Kidney epithelial cell (primary cell): ENCODE measurements at places on chromosomes 11 and 22.

- peak; percentile 71 for DNase-seq
Observed at GRCh38 chr11:69638941-69639681, 1.8 kb upstream of the CCND1 start.

- DNase-seq, result no peak
Observed at GRCh38 chr22:50083462-50084079, 1.7 kb downstream of the MLC1 start.

GRCh38 chr11:89490981-89491690 lies at the start of gene NOX4:
NOX4 (minus strand) TSS chr11:89491375; CDS start chr11:89491246, 129 bp downstream.
- DNase-seq, result no peak

GRCh38 chr22:17562906-17563870 lies at the start of gene SLC25A18:
SLC25A18 (plus strand) TSS chr22:17563498; CDS start chr22:17579945, 16,447 bp downstream.
- DNase-seq, result no peak

DNA sequence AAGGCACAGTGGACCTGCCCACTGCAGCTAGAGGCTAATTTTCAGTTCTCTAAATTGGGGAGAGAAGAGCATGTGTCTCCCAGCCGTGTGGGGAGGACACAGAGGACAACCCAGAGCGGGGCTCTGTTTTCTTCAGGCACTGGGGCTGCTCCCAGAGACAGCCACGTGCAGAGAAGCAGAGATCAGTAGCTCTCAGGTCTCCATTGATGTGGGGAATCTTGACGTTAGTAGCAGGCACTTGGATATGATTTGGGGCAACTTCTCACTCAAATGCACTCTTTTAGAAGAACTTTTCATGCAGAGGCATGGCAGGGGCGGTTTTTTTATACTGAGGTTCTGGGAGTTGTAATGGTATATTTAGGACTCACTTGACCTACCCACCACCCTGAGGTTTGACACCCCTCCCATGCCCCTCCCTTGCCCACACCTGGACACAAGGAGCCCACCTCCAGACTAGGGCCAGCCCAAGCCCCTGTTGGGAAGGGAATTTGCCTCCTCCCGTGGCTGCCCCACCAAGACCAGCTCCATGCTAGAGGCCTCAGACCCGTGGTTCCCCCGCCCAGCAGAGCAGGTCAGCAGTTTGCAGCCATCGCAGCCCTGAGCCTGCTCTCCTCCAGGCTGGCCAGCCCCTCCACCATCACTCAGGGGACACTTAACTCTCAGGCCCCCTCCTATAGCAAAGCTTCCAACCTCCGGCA lies 94.2 kb upstream of the RTL6 start:
- no peak for DNase-seq

- peak; percentile 72 for DNase-seq
Observed at GRCh38 chr11:19232910-19233503, 7.7 kb downstream of the E2F8 start.

DNA sequence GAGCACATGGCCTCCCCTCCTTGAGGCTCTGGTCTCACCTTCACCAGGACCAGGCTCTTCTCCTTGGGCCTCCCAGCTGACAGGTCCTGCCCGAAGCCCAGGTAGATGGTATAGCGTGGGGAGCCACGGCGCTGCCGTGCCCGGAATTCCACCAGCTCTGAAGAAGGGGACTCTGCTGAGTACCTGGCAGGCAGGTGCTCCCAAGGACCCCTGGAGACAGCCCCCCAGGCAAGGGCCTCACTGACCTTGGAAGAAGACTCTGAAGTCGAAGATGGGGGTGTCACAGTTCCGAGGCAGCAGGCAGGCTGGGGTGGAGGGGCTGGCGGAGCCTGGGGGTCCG lies 2.8 kb downstream of the IRF7 start:
- no peak for DNase-seq

GRCh38 chr11:68806931-68807844 lies 34.5 kb downstream of the CPT1A start:
- DNase-seq, result peak; percentile 61

DNA sequence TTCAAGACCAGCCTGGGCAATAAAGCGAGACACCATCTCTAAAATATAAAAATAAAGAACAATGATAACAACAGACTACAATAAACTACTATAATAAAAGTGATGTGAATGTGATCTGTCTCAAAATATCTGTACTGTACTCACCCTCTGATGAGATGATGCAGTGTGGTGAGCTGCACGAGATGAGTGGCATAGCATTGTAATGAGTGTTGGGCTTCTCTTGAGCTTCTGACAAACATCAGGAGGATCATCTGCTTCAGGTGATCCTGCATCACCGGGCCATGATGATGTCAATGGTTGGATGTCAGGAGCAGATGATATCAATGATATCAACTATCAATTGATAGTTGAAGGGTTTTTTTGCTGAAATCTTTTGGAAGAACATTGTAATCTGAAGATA lies 52.4 kb upstream of the INCENP start:
- no peak for DNase-seq

DNA sequence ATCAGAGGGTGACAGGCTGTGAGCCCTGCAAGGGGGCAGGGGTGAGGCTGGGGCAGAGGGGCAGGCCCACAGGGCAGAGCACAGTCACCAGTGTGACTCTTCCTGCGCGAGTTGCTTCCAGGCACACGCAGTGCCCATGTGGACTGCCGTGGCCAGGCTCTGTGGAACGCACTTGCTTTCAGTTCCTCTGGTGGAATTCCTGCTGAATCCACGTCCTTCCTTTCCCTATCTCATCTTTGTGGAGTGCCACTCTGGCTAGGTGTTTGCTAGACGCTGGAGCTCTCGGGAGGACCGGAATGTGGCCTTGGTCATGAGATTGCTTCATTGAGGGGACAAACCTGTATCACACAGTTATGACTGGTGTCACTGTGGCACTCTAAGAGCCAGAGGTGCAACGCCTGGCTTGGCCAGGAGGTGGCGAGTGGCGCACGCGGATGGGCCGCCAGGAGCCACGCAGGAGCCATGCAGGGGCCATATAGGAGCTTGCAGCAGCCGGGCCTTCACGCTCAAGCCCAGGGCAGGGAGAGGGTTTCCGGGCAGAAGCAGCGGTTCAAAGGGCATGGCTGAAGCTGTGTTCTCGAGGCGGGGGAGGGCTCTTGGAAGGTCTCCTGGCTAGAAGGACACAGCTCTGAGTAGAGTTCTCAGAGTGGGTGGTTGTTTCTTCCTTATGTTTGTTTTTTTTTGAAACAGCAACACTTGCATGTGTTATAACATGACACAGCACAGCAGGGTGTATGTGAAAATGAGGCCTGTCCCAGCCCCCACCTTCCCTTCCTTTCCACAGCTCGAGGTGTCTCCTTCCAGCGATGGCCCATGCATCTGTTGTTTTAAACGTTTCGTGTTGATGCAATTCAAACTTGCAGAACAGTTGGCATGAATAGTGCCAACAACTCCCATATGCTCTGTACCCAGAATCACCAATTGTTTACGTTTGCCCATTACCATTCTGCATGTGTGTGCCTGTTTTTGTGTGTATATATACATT lies 36.2 kb downstream of the TBC1D22A start:
- DNase-seq, result no peak

DNA sequence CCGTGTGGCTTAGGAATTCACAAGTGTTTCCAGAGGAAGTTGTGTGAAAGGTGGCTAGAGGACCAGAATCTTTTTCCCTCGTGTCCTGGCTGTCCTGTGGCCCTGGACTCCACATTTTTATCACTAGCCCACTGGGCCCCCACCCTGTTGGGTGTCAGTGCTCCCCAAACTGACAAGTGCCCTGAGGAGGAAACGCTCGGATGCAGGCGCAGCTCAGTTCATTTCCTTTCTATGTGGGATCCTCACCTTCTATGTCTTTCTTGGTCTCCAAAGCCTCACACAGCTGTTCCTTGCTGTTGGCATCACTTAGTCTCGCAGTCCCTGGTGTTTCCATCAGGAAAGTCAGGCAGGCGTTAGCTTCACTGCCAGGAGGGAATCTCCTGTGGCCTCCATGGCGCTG lies 68.0 kb upstream of the KCNQ1OT1 start:
- DNase-seq, result no peak
